Cardiac muscle cell (in vitro differentiated cells and primary cell): ENCODE measurements at places on chromosomes 12 and 14. TPM values are rescaled to one million over a fixed set of nuclear protein-coding genes. Genes with fewer than 3 reads are reported as not detected.

CINP gene
- total RNA-seq: 46.0 and 49.1 TPM in 2 replicates

FAM181A gene
- total RNA-seq: not detected in 2 replicates

CLEC7A gene
- not detected in 2 replicates for total RNA-seq

ARHGAP9 gene
- 0.07 and 2.3 TPM in 2 replicates for total RNA-seq

CLMN gene
- 0.49 and 1.3 TPM in 2 replicates for total RNA-seq

POTEG gene
- not detected in 2 replicates for total RNA-seq

C1S gene
- 3.0 and 5.0 TPM in 2 replicates for total RNA-seq

IRAK3 gene
- 0.14 and 0.27 TPM in 2 replicates for total RNA-seq

ANKRD33 gene
- 0.30 TPM in 1 of 2 replicates, not detected in the other for total RNA-seq

GPHB5 gene
- not detected in 2 replicates for total RNA-seq

FOXG1 gene
- total RNA-seq: 0.11 TPM in 1 of 2 replicates, not detected in the other

RILPL1 gene
- total RNA-seq: 33.7 and 57.8 TPM in 2 replicates

FGF6 gene
- total RNA-seq: not detected in 2 replicates

OXA1L gene
- 137 and 160 TPM in 2 replicates for total RNA-seq

RASSF8 gene
- total RNA-seq: 30.6 and 56.4 TPM in 2 replicates

TPPP2 gene
- 0.92 TPM in 1 of 2 replicates, not detected in the other for total RNA-seq

BHLHE41 gene
- total RNA-seq: 0.24 and 1.3 TPM in 2 replicates

PARP11 gene
- 3.0 and 5.7 TPM in 2 replicates for total RNA-seq

NPAS3 gene
- 0.18 and 0.32 TPM in 2 replicates for total RNA-seq

PLEKHD1 gene
- total RNA-seq: 0.12 and 0.21 TPM in 2 replicates

DHRS1 gene
- total RNA-seq: 43.2 and 54.3 TPM in 2 replicates

ANAPC7 gene
- 37.2 and 55.4 TPM in 2 replicates for total RNA-seq

DCAF4 gene
- total RNA-seq: 23.2 and 27.1 TPM in 2 replicates

NINJ2 gene
- 1.4 TPM in 1 of 2 replicates, not detected in the other for total RNA-seq

BCL11B gene
- 1.7 and 2.8 TPM in 2 replicates for total RNA-seq

LRP1-AS gene
- total RNA-seq: not detected in 2 replicates

UTP20 gene
- 2.9 and 3.7 TPM in 2 replicates for total RNA-seq

RAD51AP1 gene
- 7.5 and 17.1 TPM in 2 replicates for total RNA-seq

PTPN6 gene
- 17.4 and 19.2 TPM in 2 replicates for total RNA-seq

FGF23 gene
- 0.86 and 2.4 TPM in 2 replicates for total RNA-seq

HOXC12 gene
- not detected in 2 replicates for total RNA-seq

CEBPE gene
- not detected in 2 replicates for total RNA-seq

GDF3 gene
- total RNA-seq: not detected in 2 replicates

UBC gene
- 831 and 1,139 TPM in 2 replicates for total RNA-seq

SIX6 gene
- total RNA-seq: not detected in 2 replicates

IL25 gene
- total RNA-seq: not detected in 2 replicates

WDHD1 gene
- total RNA-seq: 4.9 and 5.4 TPM in 2 replicates

GLTP gene
- total RNA-seq: 20.5 and 42.5 TPM in 2 replicates

LMO3 gene
- total RNA-seq: 26.2 and 29.3 TPM in 2 replicates

IFI27L1 gene
- 70.1 and 75.5 TPM in 2 replicates for total RNA-seq

PAX9 gene
- total RNA-seq: not detected in 2 replicates

HVCN1 gene
- 2.9 and 8.7 TPM in 2 replicates for total RNA-seq

LALBA gene
- not detected in 2 replicates for total RNA-seq

REM2 gene
- 1.6 and 5.1 TPM in 2 replicates for total RNA-seq

HCAR2 gene
- not detected in 2 replicates for total RNA-seq

NR1H4 gene
- total RNA-seq: not detected in 2 replicates

PDE3A gene
- 2.7 and 4.4 TPM in 2 replicates for total RNA-seq

TMCC3 gene
- 0.60 and 1.3 TPM in 2 replicates for total RNA-seq

MMP14 gene
- 24.6 and 48.1 TPM in 2 replicates for total RNA-seq

SLC4A8 gene
- 3.5 and 4.9 TPM in 2 replicates for total RNA-seq

NFE2 gene
- 4.9 and 9.9 TPM in 2 replicates for total RNA-seq

BCL2L14 gene
- total RNA-seq: not detected in 2 replicates

ORMDL2 gene
- total RNA-seq: 9.0 and 9.4 TPM in 2 replicates

LRFN5 gene
- 2.1 and 2.9 TPM in 2 replicates for total RNA-seq

HSPA2 gene
- total RNA-seq: 1.1 and 2.4 TPM in 2 replicates
